ENCODE measurements at places on chromosomes 4 and X.

DNA sequence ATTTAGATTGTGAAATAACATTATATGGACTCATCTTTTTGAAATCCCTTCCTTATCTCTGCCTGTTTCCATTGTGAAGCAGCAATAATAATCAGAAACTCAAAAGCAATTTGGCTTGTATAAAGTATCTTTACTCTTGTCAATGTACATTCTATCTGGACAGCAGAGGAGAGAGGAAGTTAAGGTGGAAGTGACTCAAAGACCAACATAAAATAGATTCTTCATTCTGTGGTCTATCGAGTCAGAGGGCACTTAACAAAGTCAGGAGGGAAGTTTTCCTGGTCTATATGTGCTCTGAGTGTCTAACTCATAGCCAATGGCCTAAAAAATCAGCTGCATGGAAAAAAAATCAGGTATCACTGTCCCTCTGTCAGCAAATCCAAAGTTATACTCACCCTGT is 155.5 kb downstream of the EMCN start:
- DNase-seq, result no peak

DNA sequence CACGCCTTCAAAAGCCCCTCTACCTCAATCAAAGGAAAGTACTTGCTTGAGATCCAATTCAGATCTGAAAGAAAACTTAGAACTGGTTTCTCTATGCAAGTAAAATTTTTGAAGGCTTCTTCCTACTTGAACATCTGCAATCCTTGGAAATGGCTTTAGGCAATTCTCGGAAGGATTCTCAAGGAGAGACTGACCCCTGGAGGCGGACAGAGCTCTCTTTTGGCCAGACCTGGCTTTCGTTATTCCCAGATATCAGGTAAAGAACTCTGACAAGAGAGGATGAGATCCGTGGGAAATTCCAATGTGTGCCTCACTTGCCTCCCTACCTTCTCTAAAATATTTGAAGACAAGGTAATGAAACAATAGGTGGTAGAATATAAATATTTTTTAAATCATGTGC is 670.3 kb upstream of the FAM241A start:
- DNase-seq, result peak; percentile 31

DNA sequence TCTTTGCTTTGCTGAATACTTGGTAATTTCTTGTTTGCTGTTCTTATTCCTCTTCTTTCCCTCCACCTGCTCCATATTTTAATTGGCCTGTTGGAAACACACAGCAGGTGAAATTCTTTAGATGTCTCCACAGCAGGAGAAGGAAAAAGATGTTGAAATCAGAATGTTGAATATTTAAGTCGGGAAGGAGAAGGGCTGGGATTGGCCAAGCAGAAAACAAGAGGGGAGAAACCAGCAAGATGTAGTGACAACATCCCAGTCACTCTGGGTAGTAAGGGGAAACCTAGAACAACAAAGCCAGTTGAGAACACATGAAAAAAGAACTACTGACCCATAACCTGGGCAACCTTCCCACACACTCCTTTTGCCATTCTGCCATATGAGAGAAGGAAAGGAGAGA is 37.3 kb upstream of the STAG2 start:
- DNase-seq, result no peak

GRCh38 chrX:86002076-86002896 is 45.1 kb downstream of the CHM start:
- DNase-seq, result no peak

- no peak for DNase-seq
Measured at GRCh38 chr4:80529026-80529425, 193.5 kb downstream of the CFAP299 start.

DNA sequence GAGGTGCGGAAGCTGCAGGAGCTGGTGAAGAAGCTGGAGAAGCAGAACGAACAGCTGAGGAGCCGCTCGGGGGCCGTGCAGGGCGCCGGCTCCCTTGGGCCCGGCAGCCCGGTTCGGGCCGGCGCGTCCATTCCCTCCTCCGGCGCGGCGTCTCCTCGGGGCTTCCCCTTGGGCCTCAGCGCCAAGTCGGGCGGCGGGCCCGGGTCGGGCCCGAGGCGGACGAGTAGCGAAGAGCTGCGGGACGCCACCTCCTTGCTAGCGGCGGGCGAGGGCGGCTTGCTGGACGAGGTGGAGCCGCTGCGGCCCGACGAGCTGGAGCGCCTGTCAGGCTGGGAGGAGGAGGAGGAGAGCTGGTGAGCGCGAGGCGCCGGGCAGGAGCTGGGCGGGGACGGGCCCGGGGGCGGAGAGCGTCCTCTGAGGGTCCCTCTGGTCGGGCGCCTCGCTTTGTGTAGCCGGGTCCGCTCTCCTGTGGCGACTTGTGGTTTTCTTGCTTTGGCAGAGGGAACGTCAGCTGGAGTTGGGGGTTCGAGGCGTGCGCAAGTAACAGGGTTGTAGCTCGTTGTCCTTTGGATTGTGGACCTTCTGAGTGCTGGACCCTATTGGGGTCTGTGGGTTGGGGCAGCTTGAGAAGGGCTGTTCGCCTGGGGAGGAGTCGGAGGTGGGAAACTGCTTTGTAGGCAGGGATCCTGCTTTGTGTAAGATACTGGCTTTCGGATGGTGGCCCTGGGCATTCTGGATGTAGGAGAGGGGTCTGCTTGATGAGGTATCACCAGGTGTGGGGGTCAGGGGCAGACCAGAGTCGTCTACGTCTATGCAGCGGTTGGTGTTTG is 662 bp downstream of the SLAIN2 start:
- peak; percentile 63 for DNase-seq

- DNase-seq, result no peak
Measured at GRCh38 chr4:146032234-146032860, 93.7 kb upstream of the ZNF827 start.

GRCh38 chr4:98491899-98492559 is 166.4 kb downstream of the TSPAN5 start:
- DNase-seq, result no peak

DNA sequence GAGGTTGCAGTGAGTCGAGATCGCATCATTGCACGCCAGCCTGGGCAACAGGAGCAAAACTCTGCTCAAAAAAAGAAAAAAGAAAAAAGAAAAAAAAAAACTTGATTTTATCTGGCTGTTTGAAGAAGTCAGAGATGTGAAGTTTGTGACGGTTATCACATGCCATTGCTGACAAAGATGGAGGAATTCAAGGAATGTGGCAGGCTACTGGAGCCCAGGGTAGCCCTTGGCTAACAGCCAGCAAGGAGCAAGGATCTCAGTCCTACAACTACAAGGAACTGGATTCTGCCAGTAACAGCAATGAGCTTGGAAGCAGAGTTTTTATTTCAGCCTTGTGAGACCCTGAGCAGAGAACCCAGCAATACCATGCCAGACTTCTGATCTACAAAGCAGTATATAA is 24.3 kb upstream of the TET2 start:
- peak; percentile 72 for DNase-seq

GRCh38 chr4:76984788-76985211 is 35.2 kb downstream of the SEPTIN11 start:
- DNase-seq, result peak; percentile 79
